ENCODE measurements at places on chromosomes 1 and 21.

DNA sequence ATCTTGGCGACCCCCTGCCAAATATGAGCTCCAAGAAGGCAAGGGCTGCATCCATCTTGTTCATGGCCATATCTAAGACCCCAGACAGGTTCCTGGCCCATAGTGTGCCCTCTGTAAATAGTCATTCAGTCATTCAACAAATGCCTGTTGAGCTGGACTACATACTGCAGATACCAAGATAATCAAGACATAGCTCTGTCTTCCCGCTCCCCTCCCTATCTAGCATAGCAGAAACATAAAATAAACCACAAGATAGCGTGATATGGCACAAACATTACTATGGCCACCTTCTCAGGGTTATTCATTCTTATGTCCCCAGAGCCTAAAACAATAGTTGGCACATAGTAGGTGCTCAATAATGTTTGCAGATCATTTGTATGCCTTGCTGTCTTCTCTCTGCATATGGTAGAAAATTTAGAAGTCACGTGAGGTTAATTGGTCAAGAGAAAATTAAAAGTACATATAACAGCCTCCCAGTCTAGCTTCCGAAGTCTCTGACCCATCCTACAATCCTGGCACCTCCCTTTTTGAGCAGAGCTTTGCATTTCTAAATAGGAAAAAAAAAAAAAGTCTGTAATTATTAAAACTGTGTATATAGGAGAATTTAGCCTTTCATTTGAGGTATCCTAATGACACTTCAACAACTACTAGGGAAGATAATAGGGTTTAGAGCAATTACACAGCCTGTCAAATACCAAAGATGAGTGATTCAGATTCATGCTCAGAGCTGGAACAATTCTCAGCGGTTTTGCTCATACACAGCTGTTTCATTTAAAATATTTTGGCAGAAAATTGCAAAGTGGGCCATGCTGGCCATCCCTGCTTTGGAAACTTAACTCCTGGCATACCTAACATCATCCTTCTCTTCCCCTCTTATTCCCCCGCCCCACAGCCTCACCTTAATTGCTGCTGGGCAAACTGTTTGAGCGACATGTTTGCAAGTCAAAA lies 219.0 kb downstream of the KAZN start:
- DNase-seq = no peak

DNA sequence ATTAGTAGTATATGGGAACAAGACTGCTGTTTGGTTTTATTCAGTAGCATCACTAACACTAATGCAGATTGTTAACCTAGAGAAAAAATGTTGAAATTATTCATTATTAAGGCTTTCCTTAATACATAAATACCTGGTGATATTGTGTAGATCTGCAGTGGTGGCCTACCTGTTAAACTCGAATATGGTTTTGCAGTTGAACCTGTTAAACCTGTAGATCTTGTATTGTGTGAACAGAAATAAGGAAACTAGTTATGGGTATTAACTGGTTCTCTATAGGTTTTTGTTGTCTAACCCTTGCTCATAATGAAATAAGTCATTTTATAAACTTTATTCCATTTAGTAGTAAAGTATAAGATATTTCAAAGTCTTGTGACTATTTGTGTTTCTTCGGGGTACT lies 23.9 kb downstream of the PKN2 start:
- DNase-seq = no peak

DNA sequence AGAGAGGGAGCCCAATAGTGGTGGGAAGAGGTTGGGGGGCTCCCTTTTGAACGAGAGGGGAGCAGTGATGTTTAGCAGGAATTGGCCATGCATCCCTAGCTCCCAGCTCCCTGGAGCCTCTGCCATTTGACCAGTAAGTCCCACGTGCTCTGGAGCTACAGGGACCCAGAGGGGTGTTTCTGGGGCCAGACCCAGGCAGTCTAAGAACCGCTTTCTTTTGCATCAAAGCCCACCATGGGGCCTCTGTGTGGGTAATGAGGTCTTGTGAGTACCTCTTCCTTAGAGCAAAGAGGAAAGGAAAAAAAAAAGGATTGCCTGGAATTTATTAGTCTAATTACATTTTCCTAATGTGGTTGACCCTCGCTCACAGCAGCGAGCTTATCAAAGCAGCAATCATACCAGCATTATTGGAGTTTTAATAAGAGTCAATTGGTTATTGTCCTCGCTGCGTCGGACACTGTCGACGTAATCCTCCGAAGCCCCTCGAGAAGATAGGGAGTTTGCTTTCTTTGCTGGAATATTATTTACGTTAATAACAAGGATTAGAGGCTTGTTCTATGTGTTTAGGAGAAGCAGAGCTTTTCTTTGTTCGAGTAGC lies 17.6 kb downstream of the ACTL8 start:
- DNase-seq = no peak

- peak; percentile 33 for DNase-seq
Observed at GRCh38 chr1:17682400-17682799, 72.7 kb upstream of the ACTL8 start.

GRCh38 chr1:82778612-82779011 lies 977.9 kb downstream of the ADGRL2 start:
- DNase-seq = peak; percentile 7

DNA sequence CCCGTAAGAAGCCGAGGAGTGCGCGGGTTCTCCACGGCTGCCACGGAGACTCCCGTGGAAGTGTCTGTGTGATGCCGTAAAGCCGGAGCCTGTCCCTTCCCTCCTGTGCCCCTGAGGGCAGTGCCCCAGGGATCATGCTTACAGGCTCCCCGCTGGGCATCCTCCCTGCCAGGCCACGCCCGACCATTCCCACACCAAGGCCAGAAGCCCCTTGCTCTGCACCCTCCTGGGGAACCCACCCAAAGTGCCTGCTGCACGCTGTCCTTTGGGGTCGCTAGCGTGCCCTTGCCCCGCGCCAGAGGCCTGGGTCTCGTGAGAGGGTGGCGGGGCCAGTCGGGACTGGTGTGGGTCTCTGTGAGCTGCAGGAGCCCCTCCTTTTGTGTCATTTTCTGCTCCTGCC lies 228.5 kb upstream of the C1orf174 start:
- DNase-seq = no peak

- DNase-seq = no peak
Observed at GRCh38 chr1:235945775-235946570, 79.3 kb upstream of the LYST start.
